ENCODE measurements at places on chromosomes 11 and 22. TPM values are rescaled to one million over a fixed set of nuclear protein-coding genes. Genes with fewer than 3 reads are reported as not detected.

The TRIM49 gene
- total RNA-seq = not detected

The ZBTB16 gene
- not detected for total RNA-seq

GRCh38 chr11:5937868-5938602, 4.0 kb upstream of the OR56A3 start:
- no peaks in the 10 kb centered on the region for H3K36me3 ChIP-seq
- no peak overlapping the region for H3K4me3 ChIP-seq
- DNase-seq = no peak

The ZNF408 gene
- 5.1 TPM for total RNA-seq

GRCh38 chr11:111826322-111826950, 44.9 kb downstream of the ALG9 start:
- H3K36me3 ChIP-seq = no peaks in the 10 kb centered on the region
- H3K4me1 ChIP-seq = peaks cover 5% of the 10 kb centered on the region
- no peaks in the 10 kb centered on the region for H3K27me3 ChIP-seq
- no peak overlapping the region for H3K4me3 ChIP-seq
- H3K27ac ChIP-seq = no peak overlapping the region

The KDELR3 gene
- total RNA-seq = not detected

The TESMIN gene
- 0.36 TPM for total RNA-seq

Data from Karpas-422 (cell line).